ENCODE measurements at places on chromosomes 16 and 17.

DNA sequence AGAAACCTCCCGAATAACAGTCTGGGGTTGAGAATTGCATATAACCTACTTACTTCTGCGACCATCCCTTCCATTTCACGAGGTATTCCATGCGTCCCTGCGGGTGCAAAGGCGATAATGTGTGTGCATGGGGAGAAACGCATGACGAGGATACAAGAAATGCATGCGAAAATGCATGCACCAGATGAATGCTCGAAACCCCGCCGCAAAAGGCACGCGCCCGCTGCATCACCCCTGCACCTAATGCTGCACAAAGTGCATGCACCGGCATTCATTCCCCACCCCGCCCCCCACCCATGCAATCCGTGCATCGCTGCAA lies 474 bp downstream of the CBX8 start:
- peaks cover 6% of the 10 kb centered on the region for H3K36me3 ChIP-seq
- H3K27ac ChIP-seq = peak overlapping the region; percentile 86
- no peak for DNase-seq
- H3K4me3 ChIP-seq = peak overlapping the region; percentile 72

DNA sequence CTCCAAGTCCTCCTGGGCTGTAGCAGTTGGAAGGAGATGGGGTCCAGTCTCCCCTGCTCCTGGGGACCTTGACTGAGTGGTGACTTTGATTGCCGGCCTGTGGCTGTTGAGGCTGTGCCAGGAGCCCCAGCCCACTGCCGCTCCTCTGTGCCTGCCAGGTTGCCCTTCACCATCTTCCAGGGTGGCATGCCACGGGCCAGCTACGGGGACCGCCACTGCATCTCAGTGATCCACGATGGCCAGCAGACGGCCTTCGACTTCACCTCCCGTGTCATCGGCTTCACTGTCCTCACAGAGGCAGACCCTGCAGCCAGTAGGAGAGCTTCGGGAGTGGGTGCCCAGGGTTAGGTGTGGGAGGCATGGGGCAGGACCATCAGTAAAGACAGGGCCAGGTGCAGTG lies 23.4 kb upstream of the MYO15B start:
- no peak overlapping the region for H3K4me3 ChIP-seq
- no peaks in the 10 kb centered on the region for H3K36me3 ChIP-seq
- peaks cover 2% of the 10 kb centered on the region for H3K27me3 ChIP-seq

- H3K4me1 ChIP-seq = no peaks in the 10 kb centered on the region
- H3K27ac ChIP-seq = no peak overlapping the region
- no peak overlapping the region for H3K4me3 ChIP-seq
- no peaks in the 10 kb centered on the region for H3K36me3 ChIP-seq
These were observed 725 bp upstream of the CACNA1H start for GRCh38 chr16:1152123-1152638.

- peak overlapping the region; percentile 95 for H3K27ac ChIP-seq
- H3K4me3 ChIP-seq = peak overlapping the region; percentile 99
- H3K27me3 ChIP-seq = no peaks in the 10 kb centered on the region
- peaks cover 64% of the 10 kb centered on the region for H3K4me1 ChIP-seq
- no peak for DNase-seq
These were observed 12.0 kb downstream of the RARA start for GRCh38 chr17:40320756-40321523.

- no peak overlapping the region for H3K27ac ChIP-seq
- no peaks in the 10 kb centered on the region for H3K4me1 ChIP-seq
- H3K36me3 ChIP-seq = no peaks in the 10 kb centered on the region
- no peak overlapping the region for H3K4me3 ChIP-seq
- no peak for DNase-seq
These were observed 109.1 kb downstream of the RGS9 start for GRCh38 chr17:65246252-65246651.

DNA sequence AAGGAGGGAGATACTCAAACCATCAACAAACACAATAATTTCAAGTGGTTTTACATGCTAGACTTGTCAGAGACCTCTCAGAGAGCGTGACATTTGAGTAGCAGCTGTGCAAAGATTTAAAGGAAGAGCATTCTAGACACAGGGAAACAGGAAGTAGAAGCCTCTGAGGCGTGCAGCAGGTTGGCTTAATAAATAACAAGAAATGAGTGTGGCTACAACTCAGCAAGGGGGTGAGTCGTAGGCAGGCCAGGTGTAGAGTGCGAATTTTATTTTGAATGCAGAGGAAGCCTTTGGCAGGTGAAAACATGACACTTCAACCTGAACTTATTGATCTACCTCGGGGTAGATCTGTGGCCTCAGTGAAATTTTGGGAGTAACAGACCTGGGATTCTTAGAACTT lies 73.2 kb upstream of the MRTFB start:
- no peak overlapping the region for H3K27ac ChIP-seq
- peaks cover 3% of the 10 kb centered on the region for H3K4me1 ChIP-seq
- H3K4me3 ChIP-seq = no peak overlapping the region

GRCh38 chr17:72079700-72080099 lies 41.1 kb upstream of the SOX9 start:
- DNase-seq = no peak
- no peaks in the 10 kb centered on the region for H3K36me3 ChIP-seq
- no peak overlapping the region for H3K27ac ChIP-seq
- H3K4me1 ChIP-seq = no peaks in the 10 kb centered on the region
- no peak overlapping the region for H3K4me3 ChIP-seq

- H3K27ac ChIP-seq = no peak overlapping the region
- H3K27me3 ChIP-seq = no peaks in the 10 kb centered on the region
- DNase-seq = no peak
- H3K4me1 ChIP-seq = peaks cover 2% of the 10 kb centered on the region
These were observed 20.9 kb downstream of the SOST start for GRCh38 chr17:43737722-43738121.

DNA sequence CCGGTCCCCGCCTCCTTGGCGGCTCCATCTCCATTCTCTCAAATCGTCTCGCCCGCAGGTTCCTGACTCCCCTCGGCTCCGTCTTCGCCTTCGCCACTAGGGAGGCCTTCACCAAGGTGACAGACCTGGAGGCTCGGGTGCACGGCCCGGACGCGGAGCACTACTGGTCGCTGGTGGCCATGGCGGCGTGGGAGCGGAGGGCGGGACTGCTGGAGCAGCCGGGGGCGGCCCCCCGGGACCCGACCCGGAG lies 862 bp downstream of the GLTPD2 start:
- H3K27me3 ChIP-seq = peaks cover 3% of the 10 kb centered on the region
- peaks cover 8% of the 10 kb centered on the region for H3K4me1 ChIP-seq
- peak overlapping the region; percentile 76 for H3K4me3 ChIP-seq
- peak overlapping the region; percentile 78 for H3K27ac ChIP-seq
- DNase-seq = no peak

DNA sequence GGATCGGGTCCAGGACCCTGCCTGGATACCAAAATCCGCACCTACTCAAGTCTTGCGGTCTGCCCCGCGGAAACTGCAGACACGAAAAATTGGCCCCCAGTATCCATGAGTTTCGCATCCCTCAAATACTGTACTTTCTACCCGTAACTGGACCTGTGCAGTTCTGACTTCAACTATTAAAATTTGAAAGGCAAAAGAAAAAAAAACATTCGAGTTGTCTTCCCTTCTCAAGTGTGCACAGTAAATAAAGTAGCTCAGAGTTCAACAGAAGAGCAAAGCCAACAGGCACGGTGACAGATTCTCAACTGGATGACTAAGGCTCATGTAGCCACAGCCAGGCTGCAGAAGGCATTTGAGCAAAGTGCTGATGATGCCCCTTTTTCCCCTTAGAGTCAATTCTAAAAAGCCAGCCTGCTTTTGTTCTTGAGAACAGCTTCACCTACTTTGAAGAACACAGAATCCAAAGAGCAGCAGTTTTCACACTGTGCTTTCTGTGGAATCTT lies 32.5 kb downstream of the MARF1 start:
- peak; percentile 18 for DNase-seq
- no peaks in the 10 kb centered on the region for H3K27me3 ChIP-seq
- H3K4me1 ChIP-seq = peaks cover 3% of the 10 kb centered on the region

GRCh38 chr16:62642677-62643076 lies 606.4 kb upstream of the CDH8 start:
- H3K27ac ChIP-seq = no peak overlapping the region
- no peak for DNase-seq
- H3K4me3 ChIP-seq = no peak overlapping the region
- H3K36me3 ChIP-seq = no peaks in the 10 kb centered on the region
- no peaks in the 10 kb centered on the region for H3K27me3 ChIP-seq

- H3K4me3 ChIP-seq = no peak overlapping the region
- no peak overlapping the region for H3K27ac ChIP-seq
- H3K27me3 ChIP-seq = no peaks in the 10 kb centered on the region
- H3K4me1 ChIP-seq = peaks cover 13% of the 10 kb centered on the region
- no peaks in the 10 kb centered on the region for H3K36me3 ChIP-seq
- no peak for DNase-seq
These were observed 3.9 kb downstream of the GAN start for GRCh38 chr16:81318711-81319110.

DNA sequence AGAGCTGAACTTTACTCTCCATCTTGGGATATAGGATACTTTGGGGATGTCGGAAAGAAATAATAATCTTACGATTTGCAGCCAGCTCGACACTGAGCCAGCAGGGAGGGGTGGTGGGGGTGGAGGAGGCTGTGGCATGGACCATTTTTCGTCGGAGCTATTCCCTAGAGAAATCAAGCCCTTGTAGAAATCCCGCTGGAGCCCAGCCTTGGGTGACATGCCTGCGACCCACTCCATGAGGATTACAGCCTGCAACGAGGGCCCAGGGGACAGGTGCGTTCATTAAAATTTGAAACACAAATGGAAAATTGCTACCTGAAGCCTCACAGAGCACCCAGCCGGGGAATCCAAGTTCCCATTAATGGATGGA lies 82.8 kb upstream of the GSE1 start:
- no peaks in the 10 kb centered on the region for H3K4me1 ChIP-seq
- no peak overlapping the region for H3K27ac ChIP-seq
- H3K36me3 ChIP-seq = no peaks in the 10 kb centered on the region
- no peak overlapping the region for H3K4me3 ChIP-seq

DNA sequence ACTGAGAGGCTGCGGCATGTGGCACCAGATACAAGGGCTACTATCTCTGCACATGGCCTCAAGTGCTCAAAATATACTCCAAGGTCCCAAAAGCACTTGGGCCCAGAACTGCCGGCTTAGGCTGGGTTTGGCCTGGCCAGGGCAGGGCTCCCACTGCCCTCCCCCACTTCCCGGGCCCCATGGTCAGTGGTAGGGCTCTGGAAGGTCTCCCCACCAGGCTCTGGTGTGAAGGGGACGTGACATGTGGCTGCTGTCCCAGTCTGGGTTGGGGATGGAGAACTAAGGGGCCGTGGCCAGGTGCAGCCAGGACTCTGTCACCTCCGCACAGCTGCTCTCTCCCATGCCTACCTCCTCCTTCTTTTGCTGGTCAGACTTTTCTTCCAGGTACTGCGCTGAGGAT lies 5.7 kb upstream of the PAM16 start:
- H3K36me3 ChIP-seq = peaks cover 4% of the 10 kb centered on the region
- H3K4me3 ChIP-seq = no peak overlapping the region
- no peak overlapping the region for H3K27ac ChIP-seq
- H3K27me3 ChIP-seq = no peaks in the 10 kb centered on the region
- DNase-seq = no peak

DNA sequence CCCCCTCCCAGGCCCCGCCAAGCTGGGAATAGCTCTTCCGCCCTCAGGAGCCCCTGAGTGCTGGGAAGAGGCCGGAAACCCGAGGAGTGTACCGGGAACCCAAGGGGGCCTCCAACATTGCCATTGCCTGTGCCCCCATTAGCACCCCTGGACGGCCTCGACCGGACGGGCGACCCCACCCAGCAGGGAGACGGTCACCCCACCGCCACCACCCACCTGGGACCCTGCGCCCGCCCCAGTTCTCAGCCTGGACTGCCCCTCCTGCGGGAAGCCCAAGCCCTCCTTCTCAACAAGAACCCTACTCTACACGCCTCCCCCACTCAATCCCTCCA lies 2.0 kb downstream of the CARHSP1 start:
- peak overlapping the region; percentile 87 for H3K27ac ChIP-seq
- peaks cover 6% of the 10 kb centered on the region for H3K36me3 ChIP-seq
- H3K4me1 ChIP-seq = peaks cover 27% of the 10 kb centered on the region
- no peaks in the 10 kb centered on the region for H3K27me3 ChIP-seq
- DNase-seq = no peak
- peak overlapping the region; percentile 87 for H3K4me3 ChIP-seq

DNA sequence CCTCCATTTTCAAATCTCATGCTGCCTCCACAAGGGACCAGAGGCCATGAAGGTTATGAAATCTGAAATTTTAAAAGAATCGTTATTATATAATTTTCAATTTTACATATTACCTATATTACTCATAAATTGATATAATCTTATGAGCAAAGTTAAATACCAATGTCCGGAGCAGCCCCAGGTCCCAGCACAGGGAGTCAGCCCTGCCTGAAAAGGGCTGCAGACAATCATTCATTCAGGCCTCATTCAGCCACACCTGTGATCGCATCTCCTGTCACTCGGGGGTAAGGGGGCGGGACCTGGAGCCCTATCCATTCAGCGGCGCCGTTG lies 172.5 kb downstream of the AHSP start:
- H3K36me3 ChIP-seq = peaks cover 1% of the 10 kb centered on the region
- H3K4me3 ChIP-seq = peak overlapping the region; percentile 50
- H3K27ac ChIP-seq = no peak overlapping the region
- H3K27me3 ChIP-seq = no peaks in the 10 kb centered on the region
- H3K4me1 ChIP-seq = no peaks in the 10 kb centered on the region

DNA sequence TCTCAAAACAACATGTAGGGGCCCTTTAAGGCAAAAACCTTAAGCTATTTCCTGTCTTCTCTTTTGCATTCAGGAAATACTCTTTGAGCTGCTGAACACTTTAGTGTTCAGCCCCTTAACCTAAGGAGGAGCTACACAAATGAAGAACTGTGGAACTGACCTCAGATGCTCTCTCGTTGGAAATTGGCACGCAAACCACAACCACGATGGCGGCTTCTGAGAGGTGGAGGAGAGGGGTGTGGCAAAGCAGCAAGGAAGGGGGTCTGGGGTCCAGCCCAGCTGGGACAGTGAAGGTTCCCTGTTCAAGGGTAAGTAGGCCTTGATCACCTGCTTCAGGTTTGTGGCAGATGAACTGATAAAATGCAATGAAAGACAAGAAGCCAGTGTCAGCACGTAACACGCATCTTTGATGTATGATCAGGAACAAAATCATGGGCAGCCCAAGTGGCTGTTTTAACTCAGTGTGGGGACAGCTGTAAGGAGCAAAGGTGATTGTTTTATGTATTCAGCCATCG lies 291.6 kb upstream of the TNRC6C start:
- H3K27ac ChIP-seq = no peak overlapping the region
- H3K4me3 ChIP-seq = no peak overlapping the region
- no peak for DNase-seq
- no peaks in the 10 kb centered on the region for H3K27me3 ChIP-seq
- no peaks in the 10 kb centered on the region for H3K36me3 ChIP-seq

GRCh38 chr16:5730783-5731182 lies 633.2 kb upstream of the EEF2KMT start:
- DNase-seq = no peak
- H3K27me3 ChIP-seq = no peaks in the 10 kb centered on the region
- H3K27ac ChIP-seq = no peak overlapping the region
- H3K36me3 ChIP-seq = no peaks in the 10 kb centered on the region
- H3K4me3 ChIP-seq = no peak overlapping the region

- H3K36me3 ChIP-seq = peaks cover 2% of the 10 kb centered on the region
- peaks cover 11% of the 10 kb centered on the region for H3K4me1 ChIP-seq
- peaks cover 45% of the 10 kb centered on the region for H3K27me3 ChIP-seq
- DNase-seq = peak; percentile 31
These were observed 786 bp upstream of the CACNA1G start for GRCh38 chr17:50559674-50560184.

GRCh38 chr16:78903843-78904242 lies 696.7 kb downstream of the MAF start:
- H3K27ac ChIP-seq = no peak overlapping the region
- H3K4me1 ChIP-seq = no peaks in the 10 kb centered on the region
- H3K4me3 ChIP-seq = no peak overlapping the region
- DNase-seq = no peak

Data from fibroblast of lung (primary cell).